ENCODE measurements at places on chromosomes 16 and 17. TPM values are rescaled to one million over a fixed set of nuclear protein-coding genes. Genes with fewer than 3 reads are reported as not detected.

GRCh38 chr17:35117984-35118383 lies 1.7 kb downstream of the RAD51D start:
- no peak for DNase-seq
- H3K27ac ChIP-seq = no peak overlapping the region
- peaks cover 21% of the 10 kb centered on the region for H3K4me1 ChIP-seq

DNA sequence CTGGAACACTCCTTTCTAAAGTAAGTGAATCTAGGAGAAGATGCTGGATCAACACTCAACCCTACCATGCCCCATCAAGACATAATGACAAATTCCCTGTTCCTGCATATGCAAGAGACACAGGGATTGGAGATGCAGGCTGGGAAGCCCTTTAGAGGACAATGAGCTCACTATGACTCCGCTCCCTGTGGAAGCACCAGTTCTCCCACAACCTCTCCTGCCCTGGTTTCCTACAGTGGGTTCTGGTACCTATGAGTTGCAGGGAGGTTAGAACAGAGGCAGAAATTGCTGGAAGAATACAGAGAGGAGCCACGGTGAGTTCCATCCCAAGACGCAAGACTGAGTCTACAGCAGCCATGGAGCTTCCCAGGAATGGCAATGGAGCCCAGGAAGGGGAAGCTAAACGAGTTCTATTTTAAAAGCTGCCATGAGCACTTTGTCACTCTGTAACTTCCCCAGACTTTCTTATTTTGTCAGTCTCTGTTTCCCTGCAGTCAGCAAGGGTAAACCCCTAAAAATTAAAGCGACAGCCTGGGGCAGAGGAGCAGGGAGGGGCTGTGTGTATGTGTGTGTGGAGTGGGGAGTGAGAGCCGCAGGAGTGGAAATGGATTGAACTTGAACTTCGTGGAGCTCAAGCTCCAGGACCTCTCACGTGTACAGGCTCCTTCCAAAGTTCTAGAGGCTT lies 42.3 kb upstream of the PIK3R6 start:
- DNase-seq = no peak
- H3K4me1 ChIP-seq = no peaks in the 10 kb centered on the region
- H3K4me3 ChIP-seq = no peak overlapping the region
- H3K36me3 ChIP-seq = no peaks in the 10 kb centered on the region
- no peak overlapping the region for H3K27ac ChIP-seq

DNA sequence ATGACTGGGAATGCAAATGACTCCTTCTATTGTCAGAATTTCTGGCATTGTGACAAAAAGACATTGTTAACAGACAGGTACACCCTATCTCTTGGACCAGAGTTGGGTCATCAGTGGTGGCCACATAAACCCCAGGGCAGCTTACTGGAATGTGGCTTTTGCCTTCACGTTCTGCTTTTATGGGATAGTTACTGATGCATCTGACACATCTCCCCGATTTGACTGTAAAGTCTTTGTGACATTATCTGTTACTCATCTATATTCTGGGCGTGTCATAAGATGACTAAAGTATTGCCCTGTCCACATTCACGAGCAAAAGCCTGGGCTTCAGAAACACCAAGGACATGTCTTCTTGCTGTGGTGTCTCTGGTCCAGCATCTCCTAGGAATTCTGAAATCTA lies 18.7 kb upstream of the AQP8 start:
- H3K36me3 ChIP-seq = no peaks in the 10 kb centered on the region
- no peak overlapping the region for H3K27ac ChIP-seq
- no peak overlapping the region for H3K4me3 ChIP-seq
- H3K4me1 ChIP-seq = no peaks in the 10 kb centered on the region
- no peaks in the 10 kb centered on the region for H3K27me3 ChIP-seq
- DNase-seq = no peak

Gene SDR42E2
- total RNA-seq = not detected

GRCh38 chr17:49820773-49821172 lies 27.1 kb downstream of the TAC4 start:
- no peak for DNase-seq
- no peak overlapping the region for H3K4me3 ChIP-seq

- H3K4me3 ChIP-seq = no peak overlapping the region
- no peak overlapping the region for H3K27ac ChIP-seq
- no peaks in the 10 kb centered on the region for H3K4me1 ChIP-seq
- H3K27me3 ChIP-seq = no peaks in the 10 kb centered on the region
- DNase-seq = no peak
Observed at GRCh38 chr17:73867056-73867455, 222.8 kb upstream of the SDK2 start.

- DNase-seq = peak; percentile 56
- no peak overlapping the region for H3K27ac ChIP-seq
- H3K4me3 ChIP-seq = peak overlapping the region; percentile 25
- H3K36me3 ChIP-seq = no peaks in the 10 kb centered on the region
- peaks cover 23% of the 10 kb centered on the region for H3K4me1 ChIP-seq
Observed at GRCh38 chr17:50198026-50198669, 3.3 kb downstream of the COL1A1 start.
